ENCODE measurements at places on chromosomes 4 and X.

GRCh38 chrX:74180716-74181115 is 123.3 kb upstream of the ZCCHC13 start:
- no peak for DNase-seq

DNA sequence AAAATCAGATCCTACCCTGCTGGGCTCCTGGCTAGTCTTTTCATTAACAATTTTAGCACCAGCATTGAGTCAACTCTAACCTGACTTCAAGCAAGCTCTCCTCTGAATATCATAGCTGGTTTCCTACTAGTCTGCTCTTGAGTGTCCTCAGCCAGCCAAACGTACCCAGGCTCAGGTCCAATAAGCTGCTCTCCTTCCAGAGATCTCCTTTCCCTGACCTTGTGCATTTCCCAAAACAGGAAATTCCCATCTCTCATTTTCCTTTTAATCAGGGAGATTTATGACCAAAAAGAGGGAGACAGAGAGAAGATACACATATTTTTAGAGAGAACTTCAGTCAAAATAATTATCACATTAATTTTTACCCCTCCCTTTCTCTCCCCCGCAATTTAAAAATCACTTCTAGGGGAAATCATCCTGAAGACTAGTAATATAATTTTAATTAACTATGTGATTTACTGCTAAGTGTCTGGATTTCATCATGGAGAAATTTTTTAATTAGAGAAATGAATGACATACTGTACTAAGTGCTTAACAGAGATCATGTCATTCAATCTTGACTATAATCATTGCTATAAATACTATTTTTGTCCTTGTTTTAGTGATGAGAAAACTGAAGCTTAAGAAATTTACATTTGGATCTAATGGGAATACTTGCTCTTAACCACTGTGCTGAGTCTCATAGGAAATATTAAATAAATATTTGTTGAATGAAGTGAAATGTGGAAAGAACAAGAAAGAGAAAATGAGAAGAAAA is 421.7 kb upstream of the INTU start:
- no peak for DNase-seq

DNA sequence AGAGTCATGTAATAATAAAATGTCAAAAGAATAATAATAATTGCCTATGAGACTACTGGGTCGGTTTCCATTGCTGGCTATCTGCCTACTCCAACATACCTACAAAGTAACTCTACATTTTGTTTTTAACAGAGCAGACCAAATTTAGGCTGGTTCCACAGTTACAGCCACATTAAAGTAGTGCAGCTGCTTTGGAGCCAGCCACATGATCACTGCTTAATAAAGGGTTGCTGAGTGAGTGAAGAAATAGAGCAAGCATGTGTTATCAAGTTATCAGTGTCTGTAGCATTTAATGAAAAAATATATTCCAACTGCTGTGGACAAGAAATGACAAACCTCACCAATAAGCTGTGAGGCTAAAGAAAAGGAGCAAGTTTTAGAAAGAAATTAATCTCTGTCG is 782.3 kb downstream of the PCDH18 start:
- no peak for DNase-seq

GRCh38 chr4:84691170-84691691 is 108.3 kb downstream of the CDS1 start:
- DNase-seq: no peak

- DNase-seq: no peak
These were observed 340.8 kb downstream of the GRXCR1 start for GRCh38 chr4:43233321-43233720.

- no peak for DNase-seq
These were observed 93.4 kb downstream of the EMCN start for GRCh38 chr4:100424376-100424775.

DNA sequence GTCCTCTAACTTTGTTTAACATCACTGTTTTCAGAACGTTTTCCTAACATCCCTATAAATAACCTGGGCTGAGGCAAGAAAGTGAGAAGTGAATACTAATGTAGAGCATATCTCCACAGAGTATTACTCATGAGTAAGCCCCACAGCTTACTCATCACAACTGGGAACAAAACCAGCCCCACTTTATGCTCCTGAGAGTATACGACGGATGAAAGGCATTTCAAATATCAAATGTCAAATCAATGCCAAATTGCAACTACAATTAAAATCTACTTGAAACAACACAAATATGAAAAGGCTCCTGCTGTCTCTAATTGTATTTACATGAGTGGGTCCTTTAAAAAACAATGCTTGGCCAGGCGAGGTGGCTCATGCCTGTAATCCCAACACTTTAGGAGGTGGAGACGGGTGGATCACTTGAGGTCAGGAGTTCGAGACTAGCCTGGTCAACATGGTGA is 41.2 kb downstream of the SH3RF1 start:
- no peak for DNase-seq

GRCh38 chrX:130680164-130681035 is 222.6 kb downstream of the ENOX2 start:
- DNase-seq: no peak

DNA sequence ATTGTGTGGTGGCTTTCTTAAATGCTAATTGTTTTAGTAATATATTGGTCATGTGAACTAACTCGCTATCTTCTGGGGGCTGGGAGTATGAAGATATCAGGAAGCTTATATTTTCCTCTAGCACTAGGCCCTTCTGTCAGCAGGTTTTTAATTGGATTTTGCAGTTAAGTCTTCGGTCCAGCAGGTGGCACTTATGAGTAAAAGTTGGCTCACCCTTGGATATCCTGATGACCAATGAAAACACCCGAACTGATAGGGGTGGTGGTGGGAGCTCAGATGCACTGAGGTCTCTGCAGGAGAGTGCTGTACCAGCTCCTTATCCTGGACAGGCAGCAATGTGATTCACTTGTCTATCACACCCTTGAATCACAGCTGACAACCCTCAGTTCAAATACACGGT is 1365.8 kb upstream of the DIAPH2 start:
- peak; percentile 38 for DNase-seq

DNA sequence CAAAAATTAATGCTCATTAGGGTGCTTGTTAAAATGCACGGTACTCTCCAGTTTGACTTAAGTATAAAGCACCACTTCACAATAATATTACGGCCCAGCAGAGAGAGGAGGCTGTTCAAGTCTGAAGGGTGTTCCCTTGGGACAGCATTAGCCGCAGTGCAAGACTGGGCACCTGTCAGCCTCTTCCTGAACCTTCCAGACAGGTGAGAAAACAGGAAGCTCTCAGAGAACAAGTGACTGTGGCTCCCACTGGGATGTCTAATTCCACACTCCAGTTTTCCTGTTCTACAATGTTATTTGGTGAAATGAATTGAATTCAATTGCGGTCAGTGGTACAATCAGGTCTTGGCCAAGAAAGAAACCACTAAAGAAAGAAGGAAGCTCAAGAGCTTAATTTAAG is 414.4 kb downstream of the SMARCA1 start:
- DNase-seq: no peak

GRCh38 chrX:43003939-43004338 is 226.0 kb upstream of the PPP1R2C start:
- DNase-seq: no peak

DNA sequence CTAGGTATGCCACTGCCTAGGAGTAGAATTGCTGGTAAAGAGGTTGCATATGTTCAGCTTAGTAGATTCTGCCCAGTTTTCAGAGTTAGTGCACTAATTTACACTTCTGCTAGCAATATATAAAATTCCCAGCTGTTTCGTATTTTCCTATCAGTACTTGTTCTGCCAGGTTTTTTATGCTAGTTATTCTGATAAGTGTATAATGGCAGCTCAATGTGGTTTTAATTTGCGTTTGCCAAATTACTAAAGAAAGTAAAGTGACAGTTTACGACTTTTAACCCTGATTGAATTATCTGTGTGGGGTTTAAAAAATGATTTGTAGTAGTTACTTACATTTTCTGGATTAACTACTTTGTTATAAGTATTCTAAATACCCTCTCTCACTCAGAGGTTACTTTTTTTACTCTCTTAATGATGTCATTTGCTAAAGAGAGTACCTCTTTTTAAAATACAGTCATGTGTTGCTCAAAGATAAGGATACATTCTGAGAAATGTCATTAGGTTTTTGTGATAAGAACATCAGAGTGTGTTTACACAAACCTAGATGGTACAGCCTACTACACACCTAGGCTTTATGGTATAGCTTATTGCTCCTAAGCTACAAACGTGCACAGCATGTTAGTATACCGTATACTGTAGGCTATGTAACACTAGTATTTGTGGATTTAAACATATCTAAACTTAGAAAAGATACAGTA is 363.2 kb downstream of the IL15 start:
- no peak for DNase-seq

DNA sequence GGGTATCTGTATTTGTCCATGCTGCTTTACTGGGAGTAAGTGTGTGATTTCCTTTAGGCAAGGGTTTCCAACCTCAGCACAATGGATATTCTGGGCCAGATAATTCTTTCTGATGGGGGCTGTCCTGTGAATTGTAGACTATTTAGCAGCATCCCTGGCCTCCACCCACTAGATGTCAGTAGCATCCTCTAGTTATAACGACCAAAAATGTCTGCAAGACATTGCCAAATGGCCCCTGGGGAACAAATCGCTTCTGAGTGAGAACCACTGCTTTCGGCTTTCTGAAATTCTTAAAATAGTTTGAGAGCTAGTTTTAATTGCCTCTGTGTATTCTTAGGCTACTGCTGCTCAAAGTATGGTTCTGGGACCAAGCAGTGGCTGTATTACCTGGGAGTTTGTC is 81.2 kb upstream of the GPM6B start:
- no peak for DNase-seq

- DNase-seq: no peak
These were observed 1.7 kb downstream of the HCFC1 start for GRCh38 chrX:153969904-153970356.

DNA sequence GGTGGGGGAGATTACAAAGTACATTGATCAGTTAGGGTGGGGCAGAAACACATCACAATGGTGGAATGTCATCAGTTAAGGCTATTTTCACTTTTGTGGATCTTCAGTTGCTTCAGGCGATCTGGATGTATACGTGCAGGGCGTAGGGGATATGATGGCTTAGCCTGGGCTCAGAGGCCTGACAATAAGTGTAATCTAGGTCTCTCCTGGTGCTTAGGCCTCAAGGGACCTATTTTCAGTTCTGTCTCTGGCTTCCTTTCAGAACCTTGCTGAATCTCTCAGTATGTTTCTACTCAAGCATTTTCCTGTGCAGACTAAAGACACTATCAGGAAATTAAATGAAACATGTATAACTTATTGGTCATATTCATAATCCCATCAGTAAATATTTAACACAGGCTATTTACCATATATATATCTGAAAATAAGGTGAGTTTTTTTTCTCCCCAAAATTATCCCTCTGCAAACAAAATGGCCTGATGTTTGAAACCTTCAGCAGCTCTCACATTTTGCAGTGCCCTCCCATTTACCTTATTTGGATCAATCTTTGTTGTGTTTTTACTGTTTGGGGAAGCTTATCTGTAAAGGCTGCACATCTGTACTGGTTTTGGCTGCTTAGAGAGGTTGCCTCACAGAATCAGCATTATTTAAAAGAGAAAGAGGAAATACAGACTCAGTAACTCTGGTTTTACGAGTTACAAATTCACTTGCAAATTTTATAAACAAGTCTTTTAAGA is 2.3 kb upstream of the ZCCHC4 start:
- no peak for DNase-seq

GRCh38 chr4:133802359-133803140 is 399.0 kb downstream of the PABPC4L start:
- DNase-seq: no peak

DNA sequence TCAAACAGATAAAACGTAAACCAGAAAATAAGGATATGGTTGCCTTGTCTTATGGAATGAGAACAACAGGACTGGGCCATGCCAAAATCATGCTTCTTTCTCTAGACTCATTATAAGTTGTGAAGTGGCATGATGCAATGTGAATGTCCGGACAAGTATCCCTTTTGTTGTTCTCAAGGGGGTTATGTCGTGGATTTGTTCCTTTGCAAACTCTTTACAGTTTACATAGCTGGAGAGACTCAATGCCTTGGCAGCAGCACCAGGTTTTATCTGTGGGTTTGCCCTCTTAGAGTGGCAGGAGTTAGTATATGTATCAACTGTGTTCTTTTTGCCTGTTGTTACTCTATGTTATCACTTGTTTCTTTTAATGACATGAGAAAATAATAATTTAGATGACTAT is 41.4 kb downstream of the SPRY1 start:
- no peak for DNase-seq

- DNase-seq: no peak
These were observed 884 bp downstream of the RELL1 start for GRCh38 chr4:37685161-37685822.

DNA sequence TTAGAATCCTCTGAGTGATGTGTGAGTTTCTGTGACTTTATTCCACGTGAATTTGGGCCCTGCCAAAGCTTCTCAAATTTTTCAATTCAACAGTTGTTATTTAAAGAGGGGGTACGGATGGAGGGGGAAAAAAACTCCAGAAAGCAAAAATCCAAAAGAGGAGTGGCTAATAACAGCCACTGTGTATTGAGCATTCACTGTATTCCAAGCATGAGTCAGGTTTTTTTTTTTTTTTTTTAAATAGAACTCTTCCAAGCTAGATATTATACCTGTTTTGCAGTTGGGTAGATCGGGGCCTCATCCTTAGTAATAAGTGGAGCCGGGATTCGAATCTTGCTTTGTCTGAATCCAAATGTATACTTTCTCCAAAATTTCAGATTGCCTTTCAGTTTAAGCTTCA is 6.4 kb upstream of the RHOH start:
- no peak for DNase-seq

DNA sequence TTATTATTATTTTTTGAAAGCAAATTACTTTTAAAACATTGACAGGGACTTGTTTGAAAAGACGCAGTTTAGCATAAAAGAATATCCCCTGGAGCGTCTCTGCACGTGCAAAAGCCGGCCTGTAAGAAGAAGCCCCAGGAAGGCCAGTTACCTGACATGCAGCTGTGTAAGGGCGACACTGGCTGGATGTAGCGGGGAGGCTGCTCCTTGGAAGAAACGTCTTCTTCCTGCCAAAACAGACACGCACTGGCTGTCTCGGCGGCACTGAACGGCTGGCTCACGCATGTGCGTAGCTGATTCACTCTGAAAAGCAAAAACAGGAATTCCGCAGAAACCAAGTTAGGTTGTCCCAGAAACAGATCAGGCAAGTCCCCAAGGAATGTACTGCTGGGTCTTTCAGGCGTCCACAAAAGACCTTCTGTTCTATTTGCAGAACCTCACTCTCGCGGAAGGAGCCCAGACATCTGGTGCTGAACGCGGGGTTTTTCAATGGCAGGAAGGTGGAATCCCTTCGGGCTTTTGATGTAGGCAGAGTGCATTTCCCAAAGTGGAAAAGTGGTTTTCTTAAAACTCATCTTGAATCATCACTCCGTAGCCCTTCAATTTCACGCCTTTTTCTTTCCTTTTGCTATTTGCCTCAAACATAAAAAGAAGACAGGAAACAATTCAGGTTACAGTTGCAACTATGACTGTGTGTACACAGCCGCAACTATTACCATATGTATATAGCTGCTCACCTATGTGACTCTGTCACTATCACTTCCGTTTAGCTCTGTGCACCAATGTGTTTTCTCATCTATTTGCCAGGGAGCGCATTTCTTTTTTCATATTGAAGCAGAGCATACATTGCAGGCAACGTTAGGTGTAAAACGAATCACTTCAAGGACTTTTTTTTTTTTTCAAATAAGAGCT is 38.1 kb upstream of the ARSH start:
- DNase-seq: no peak
